Suprapubic skin (tissue), 4 donors: ENCODE measurements at places on chromosomes 2 and 18. TPM values are rescaled to one million over a fixed set of nuclear protein-coding genes. Genes with fewer than 3 reads are reported as not detected.
A peak's percentile ranks its signal among the peaks of the same experiment; 100 is the strongest.

The GAREM1 gene
- 42.9 TPM for total RNA-seq

The IHH gene
- not detected for total RNA-seq

The IL1R2 gene
- total RNA-seq, result 103 TPM

The ANKRD62 gene
- total RNA-seq, result not detected

The MFF gene
- total RNA-seq, result 108 TPM

The ALK gene
- total RNA-seq, result not detected

The B3GNT7 gene
- total RNA-seq, result 1.5 TPM

The CCDC141 gene
- total RNA-seq, result 1.0 TPM

DNA sequence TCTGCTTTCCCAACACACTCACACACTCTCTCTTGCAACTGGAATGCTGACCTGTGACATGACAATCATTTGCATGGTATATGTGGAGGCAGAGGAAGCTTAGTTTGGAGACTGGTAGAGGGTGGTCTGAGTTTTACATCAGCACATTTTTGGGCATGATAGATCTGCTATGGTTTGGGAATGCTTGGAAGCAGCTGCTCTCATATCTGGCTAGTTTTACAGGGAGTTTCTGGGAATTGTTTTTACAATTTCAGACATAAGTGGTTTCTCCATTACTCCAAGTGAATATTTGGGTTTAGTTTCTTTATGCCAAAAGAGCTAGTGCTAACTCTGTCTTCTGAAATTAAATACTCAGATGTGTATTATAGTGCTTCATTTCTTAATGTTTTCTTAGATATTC is 977.6 kb downstream of the SUCLG1 start:
- DNase-seq, result no peak

DNA sequence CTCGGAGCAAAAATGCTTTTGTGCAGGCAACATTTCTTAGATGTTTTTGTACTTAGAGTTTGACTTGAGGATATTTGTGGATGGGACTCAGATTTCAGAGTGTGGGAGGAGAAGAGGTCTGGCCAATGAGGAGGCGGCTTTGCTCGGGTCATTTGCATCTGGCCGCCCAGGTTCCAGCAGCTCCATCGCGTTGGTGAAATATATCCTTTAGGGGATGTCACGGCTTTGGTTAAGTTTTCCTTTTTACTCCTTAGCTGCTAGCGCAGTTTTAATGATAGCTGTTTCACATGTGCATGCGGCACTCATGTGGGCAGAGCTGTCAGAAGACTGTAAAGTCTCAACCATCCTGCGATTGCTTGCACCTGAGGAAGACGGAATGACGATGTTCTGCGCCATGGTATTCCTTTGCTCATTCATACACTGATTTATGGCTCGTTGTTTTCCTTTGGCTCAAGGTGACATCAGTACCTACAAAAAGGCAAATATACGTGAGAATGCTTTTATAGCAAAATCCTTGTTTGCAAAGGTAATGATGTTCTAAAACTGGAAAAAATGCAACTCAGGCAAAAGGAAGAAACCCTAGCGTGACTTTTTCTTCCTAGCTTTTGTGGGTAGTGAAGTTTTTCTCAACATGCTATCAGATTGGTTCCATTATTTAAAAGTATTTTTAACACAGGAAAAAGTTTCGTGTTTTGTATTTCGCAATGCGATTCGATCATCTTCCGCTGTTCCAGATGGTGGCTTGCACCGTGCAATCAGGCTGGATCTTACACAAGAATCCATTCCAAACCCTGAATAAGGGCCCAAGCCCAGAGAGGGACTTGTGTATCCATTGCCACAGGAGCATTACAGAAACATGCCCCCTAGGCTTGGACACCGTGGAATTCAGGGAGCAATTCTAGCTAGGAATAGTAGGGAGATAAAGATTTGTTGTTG is 70.5 kb upstream of the ZNF516 start:
- DNase-seq, result peak; percentile 87

- no peak for DNase-seq
Measured at GRCh38 chr2:216687646-216688045, 7.7 kb downstream of the IGFBP5 start.

- no peak for DNase-seq
Measured at GRCh38 chr2:142989273-142990204, 112.1 kb downstream of the KYNU start.

DNA sequence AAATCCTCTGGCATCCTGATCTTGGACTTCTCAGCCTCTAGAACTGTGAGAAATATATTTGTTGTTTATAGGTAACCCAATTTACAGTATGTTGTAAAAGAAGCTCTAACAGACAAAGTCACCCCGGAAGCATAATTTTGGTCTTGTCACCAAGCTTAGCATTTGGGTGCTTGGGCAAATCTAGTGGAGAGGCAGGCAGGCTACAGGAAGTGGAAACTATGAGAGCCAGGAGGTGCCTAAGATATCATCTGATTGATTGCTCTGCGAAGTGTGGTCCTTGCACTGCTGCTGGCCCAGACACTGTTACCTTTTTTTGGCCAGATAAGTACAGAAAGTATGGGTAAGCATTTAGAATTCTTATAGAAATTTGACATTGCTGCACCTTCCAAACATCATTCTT is 102.9 kb downstream of the CDC42EP3 start:
- DNase-seq, result no peak

DNA sequence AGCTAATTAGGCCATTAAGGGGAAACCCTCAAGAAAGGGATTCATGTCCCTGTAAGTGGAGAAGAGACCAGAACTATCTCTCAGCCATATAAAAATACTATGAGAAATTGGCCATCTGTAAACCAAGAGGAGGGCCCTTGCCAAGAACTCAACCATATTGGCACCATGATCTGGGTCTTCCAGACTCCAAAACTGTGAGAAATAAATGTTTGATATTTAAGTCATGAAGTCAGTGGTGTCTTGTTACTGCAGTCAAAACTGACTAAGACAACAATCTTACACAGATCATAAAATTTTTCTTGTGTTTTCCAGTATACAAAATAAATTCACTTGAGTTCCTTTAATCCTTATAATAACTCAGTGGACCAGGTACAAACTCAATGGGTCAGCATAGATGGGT is 589.8 kb upstream of the CDH2 start:
- DNase-seq, result no peak

DNA sequence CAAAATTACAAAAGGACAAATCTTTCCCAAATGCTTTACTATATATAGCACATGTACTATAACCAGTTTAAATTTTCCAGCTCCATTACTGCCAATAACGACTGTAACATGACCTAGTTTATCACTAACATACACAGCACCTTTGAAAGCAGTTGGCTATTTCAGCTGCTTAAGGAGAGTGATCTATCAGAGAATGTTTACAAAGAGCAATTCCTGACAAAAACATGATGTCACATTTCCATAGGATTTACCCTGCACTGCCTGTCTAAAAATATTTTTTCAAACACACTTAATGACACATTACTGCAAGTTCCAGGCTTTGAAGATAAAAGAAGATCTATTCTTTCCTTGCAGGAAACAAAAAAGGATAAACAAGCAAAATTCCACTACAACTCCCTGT is 40.6 kb downstream of the ZNF516 start:
- no peak for DNase-seq

GRCh38 chr18:5097116-5097703 is 99.8 kb downstream of the AKAIN1 start:
- DNase-seq, result no peak

- DNase-seq, result no peak
Measured at GRCh38 chr2:100230754-100231153, 88.4 kb upstream of the AFF3 start.

GRCh38 chr2:75076088-75076487 is 117.6 kb downstream of the POLE4 start:
- DNase-seq, result no peak

- no peak for DNase-seq
Measured at GRCh38 chr2:121873864-121874263, 118.4 kb downstream of the TSN start.

- DNase-seq, result no peak
Measured at GRCh38 chr2:73935641-73936040, 9.0 kb downstream of the DGUOK start.

- DNase-seq, result no peak
Measured at GRCh38 chr2:177275743-177276055, 11.2 kb upstream of the NFE2L2 start.

DNA sequence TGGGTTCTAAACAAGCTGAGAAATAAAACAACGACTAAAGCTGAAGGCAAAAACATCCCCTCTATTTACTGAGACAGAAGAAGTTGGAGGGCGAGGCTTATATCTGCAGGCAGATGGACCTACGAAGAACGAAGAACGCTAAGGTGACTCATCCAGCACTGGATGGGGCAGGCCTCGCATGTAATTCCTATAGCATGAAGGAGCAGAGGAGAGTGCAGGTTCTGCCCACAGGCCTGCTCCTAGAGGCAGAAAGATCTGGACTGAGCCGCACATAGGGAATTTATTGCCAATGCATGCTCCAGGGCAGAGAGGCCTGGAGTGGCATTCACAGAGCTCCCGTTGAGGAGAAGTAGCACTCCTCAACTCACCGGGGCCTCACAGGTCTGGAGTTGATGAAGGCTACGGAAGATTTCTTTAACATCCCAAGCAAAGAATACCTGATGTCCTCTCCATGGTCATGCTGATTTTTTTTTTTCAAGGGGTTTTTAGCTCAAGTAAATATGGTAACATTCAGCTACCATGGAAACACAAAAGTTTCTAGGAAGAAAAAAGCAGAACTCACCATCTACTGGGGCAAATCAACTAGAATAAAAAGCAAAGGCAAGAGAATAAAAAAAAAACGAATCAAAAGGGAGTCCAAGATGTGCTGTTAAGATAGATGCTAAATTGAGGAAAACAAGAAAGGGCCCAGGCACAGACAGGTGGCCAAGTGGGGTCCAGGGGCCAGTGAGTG is 10.4 kb upstream of the METTL21A start:
- no peak for DNase-seq

DNA sequence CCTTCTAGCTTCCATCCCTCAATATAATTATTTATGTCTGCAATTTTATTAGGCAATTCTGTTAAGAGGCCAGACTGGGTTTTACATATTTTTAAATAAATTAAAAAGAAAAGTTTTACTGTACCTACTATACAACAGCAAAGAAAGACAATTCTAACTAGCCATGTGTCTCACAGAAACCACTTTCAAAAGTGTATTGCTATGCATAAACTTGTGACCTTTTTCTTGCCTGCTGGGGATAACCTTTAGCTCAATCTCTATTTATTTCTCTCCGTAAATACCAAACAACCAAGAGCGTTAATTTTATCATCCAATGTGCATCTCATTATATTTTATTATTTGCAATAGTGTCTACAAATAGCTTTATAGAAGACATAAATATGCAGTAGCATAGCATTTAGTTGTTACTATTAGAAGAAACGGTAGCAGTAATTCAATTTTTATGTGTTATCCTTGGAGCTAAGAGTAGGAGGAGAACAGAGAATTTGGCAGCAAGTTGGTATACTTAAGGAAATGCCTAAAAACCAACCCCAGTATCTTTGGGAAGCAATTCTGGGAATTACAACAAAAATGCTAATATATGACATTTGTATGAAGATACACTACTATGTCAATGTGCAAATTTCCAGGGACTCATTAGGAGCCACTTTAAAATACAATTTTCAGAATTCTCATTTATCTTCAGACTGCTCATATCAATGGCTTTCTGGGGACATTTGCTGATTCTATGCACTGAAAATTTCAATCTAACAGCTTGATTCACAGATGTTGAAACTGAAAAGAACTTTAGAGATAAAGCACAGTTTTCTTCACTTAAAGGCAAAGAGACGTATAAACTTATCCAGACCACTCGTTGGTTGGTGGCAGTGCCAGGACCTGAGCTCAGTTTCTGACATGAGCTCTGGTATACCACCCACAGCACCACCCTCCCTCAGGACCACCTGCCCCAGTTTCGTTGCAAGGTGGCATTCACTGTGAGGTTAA is 23.0 kb upstream of the RTN4 start:
- no peak for DNase-seq

DNA sequence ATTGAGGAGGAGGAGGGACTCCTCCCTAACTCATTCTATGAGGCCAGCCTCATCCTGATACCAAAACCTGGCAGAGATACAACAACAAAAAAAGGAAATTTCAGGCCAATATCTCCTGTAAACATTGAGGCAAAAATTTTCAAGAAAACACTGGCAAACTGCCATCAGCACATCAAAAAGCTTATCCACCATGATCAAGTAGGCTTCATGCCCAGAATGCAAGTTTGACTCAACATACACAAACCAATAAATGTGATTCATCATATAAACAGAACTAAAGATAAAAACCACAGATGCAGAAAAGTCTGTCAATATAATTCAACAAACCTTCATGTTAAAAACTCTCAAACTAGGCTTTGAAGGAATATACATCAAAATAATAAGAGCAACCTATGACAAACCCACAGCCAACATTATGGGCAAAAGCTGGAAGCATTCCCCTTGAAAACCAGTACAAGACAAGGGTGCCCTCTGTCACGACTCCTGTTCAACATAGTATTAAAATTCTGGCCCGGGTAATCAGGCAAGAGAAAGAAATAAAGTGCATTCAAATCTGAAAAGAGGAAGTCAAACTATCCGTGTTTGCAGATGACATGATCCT is 1014.3 kb downstream of the CBLN2 start:
- no peak for DNase-seq

DNA sequence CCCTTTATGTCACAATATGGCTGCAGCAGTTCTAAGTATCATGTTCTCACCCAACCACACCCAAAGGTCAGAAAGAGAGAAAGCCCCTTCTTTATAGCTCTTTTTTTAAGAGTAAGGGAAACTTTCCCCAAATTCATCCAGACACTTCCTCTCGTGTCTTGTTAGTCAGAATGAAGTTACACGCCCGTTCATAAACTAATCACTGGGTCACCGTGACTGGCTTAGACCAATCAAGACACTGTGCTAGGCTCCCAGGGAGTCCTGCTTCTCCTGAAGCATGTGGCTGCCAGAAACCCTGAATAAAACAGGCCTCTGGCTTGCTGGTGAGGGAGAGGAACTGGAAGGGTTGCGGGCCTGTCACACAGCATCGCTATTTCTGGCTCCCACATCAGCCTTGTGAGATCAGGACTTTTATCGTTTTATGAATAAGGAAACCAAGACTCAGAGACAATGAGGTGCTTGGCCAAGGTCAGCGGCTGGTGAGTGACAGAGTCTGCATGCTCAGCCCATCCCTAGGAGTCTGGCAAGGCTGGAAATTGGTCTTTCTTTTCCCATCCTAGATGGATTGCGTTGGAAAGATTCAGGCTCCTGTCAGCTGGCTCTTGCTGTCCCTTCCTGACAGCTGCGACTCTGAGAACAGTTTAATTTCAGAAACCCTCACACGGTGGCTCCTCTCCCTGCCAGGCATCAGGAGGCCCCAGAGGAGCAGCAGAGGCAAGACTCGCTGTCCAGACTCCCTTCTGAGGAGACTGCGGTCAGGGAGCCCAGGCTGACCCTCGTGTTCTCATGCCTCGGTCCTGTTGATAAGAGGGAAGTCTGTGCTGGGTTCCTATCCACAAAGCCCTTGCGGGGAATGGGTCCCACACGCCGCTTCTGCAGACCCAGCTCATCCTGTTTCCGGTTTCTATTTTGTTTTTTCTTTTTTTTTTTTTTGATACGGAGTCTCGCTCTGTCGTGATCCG is 104.5 kb upstream of the TAF1B start:
- DNase-seq, result no peak

DNA sequence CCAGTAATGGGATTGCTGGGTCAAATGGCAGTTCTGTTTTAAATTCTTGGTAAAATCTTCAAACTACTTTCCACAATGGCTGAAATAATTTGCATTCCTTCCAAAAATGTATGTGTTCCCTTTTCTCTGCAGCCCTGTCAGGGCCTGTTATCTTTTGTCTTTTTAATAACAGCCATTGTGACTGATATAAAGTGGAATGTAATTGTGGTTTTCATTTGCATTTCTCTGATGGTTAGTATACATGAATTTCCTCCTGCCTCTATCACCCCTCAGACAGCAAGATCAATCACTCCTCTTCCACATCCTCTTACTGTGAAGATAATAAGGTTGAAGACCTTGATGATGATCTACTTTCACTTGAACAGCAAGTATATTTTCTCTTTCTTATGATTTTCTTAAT is 304.8 kb upstream of the FSIP2 start:
- DNase-seq, result no peak
